HT-29 (cell line): ENCODE measurements at places on chromosomes 1 and 21. TPM values are rescaled to one million over a fixed set of nuclear protein-coding genes. Genes with fewer than 3 reads are reported as not detected.

Gene CNR2
- not detected in 2 replicates for total RNA-seq

Gene C1orf74
- total RNA-seq: 1.8 and 2.6 TPM in 2 replicates

GRCh38 chr1:109763646-109764415, at the start of gene EPS8L3:
Gene EPS8L3, minus strand, starts transcription at chr1:109763923. Its CDS starts 2,174 bp downstream, at chr1:109761749.
- DNase-seq: peak; percentile 93

DNA sequence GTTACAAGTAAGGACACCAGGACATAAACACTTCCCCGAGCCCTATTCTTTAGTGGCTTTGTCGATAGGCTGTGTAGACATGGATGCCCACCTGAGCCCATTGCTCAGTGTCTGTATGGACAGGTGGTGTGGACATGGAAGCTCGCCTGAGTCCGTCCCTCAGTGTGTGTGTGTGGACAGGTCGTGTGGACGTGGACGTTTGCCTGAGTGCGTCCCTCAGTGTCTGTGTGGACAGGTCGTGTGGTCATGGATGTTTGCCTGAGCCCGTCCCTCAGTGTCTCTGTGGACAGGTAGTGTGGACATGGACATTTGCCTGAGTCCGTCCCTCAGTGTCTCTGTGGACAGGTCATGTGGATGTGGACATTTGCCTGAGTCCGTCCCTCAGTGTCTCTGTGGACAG, 38.7 kb upstream of the COL6A2 start:
- no peak for DNase-seq

- DNase-seq: no peak
Observed at GRCh38 chr1:198108636-198109370, 48.0 kb upstream of the NEK7 start.

DNA sequence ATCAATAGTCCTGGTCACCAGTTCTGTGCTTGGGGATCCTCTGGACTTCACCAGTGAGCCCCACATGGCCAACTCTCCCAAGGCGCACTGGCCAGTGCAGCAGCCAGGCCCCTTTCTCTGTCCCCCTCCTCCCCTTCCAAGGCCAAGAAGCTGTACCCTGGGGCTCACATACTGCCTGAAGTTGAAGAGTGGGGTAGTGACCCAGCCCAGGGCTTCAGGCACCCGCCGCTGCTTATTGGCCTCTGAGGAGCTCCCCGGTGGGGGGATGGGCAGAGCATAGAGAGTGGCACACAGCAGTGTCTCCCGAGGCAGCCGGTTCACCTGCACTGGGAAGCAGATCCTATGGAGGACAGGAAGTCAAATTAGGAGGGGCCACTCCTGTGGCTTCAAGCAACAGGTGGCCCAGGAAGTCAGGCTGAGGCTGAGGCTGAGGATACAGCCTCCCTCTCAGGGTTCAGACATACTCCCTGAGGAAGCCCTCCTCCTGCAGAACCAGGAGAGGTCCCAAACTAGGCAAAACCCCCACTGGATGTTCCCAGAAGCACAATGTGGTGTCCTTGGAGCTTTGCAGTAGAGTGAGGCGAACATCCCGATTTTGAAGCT, 38.2 kb upstream of the PPP1R15B start:
- DNase-seq: no peak
